Fibroblast of skin of left biceps (primary cell): ENCODE measurements at places on chromosomes 16 and 17.

DNA sequence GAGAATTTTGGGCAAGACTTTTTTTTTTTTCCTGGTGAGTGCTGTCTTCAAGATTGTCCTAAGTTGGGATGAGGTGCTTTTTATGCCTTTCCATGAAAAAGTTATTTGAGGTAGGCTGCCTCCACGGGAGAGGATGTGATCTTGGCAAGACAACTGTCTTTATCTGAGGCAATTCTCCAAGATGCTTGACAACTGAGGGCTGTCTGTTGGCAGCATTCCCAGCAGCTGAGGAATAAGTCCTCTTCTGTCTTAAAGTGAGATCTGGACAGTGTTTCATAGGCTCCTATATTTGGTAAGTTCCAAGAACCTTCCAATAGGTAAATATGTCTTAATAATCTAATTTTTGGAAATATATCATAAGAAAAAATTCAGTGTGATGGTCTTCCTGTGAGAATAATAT is 662.0 kb downstream of the CDH11 start:
- DNase-seq: peak; percentile 59

DNA sequence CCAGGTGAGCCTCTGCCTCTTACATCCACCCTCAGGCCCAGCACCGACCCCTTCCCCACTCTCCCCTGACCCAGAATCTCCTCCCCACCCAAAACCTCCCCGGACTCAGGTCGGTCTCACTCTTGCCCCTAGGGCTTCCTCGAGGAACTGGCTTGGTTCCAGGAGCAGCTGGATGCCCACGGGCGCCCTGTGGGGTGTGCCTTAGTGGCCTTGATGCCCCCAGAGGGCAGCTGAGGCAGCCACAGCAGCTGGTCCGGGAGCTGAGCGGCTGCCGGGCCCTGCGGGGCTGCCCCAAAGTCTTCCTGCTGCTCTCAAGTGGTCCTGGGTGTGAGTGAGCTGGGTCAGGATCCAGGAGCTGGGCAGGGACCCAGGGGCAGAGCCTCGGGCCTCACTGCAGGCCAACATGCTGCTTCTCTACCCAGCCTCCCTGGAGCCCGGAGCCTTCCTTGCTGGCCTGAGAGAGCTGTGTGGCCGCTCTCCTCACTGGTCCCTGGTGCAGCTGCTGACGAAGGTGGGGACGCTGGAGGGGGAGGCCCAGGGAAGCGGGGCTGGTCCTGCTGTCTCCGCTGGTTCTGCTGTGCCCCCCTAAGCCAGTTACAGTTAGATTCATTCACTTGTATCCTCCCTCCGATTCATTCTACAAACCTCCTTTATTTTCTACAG is 9.6 kb downstream of the ZNF213 start:
- DNase-seq: no peak

GRCh38 chr17:31688701-31689100 is 170.3 kb downstream of the COPRS start:
- no peak for DNase-seq

DNA sequence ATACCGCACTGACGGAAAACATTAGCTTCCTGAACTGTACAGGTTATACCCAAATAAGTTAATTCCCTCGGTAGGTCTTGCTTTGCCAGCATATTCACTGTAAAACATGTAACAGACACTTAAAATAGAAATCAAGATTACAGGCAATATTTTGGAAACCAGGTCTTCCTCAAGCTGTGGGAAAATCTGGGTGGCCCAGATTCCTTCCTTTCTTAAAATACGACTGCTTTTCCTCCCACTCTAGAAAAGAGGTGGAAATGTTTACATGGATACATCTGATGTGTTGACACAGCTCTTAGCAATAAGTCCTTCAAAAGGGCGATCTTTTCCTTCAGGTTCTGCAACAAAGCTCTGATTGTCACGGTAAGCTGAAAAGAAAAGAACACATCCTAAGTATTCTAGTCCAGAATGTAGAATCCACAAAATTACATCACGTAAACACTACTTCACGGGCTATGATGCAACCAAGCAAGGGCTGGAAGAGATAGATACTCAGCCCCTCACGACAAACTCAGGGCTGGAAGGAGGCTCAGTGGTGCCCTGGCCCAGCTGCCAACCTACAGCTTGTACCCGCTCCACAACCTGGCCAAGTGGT is 18.4 kb downstream of the STX8 start:
- DNase-seq: no peak

GRCh38 chr17:57724026-57724728 is 20.9 kb downstream of the CCDC182 start:
- DNase-seq: no peak

DNA sequence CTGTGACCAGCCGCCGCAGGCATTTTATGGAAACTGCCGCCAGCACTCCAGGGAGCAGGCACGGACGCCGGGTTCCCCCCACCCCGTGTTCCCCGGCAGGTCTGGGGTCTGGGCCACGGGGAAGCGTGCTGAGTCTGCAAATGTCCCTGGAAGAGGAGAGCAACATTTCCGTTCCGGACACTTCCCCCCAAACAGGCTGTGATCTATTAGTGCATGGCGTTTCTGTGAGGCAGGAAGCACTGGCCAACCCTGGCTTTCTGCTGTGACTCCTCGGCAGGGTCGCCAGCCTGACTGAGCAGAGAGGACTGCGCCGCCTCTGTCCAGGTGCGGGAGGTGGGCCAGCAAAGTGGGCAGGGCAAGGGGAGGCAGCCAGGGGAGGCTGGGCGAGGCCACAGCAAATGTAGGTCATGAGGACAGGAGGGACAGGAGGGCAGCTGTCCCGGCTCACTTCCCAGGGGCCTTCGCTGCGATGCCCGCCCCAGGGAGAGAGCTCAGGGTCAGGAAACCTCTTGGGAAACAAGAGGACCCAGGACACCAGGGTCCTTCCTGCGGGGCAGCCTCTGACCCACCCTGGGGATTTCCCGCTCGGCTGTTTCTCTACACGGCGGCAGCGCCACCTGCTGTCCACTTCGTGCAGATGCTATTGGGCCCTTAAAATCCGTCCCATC is 9.5 kb downstream of the FOXF1 start:
- DNase-seq: no peak

DNA sequence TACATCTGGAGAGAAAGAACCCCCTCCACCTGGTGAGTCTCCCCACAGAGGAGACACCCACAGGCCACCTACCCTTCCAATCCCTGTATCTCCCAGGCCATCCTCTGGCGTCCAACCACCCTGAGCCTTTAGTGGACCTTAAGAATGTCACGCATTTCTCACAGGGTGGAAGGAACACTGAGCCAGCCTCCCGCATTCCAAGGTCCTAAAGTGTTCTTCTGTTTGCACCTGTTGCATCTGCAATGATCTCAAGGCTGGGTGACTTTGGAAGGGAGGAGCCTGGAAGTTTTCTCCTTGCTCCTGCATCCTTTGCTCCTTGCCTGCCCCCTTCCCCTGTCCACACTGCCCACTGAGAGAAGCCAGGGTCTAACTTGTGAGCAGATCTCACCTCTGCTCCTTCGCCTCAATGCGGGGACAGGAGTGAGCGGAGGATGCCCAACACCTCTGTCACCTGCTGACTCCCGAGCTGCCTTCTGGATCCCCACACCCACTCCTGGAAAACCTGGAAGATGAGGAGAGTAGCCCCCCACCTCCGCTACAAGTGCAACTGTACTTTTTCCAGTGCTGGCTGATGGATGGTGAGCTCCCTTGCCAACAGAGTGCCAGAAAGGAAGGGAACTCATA is 3.7 kb downstream of the CHST5 start:
- no peak for DNase-seq

- no peak for DNase-seq
These were observed 2.9 kb downstream of the UBN1 start for GRCh38 chr16:4850211-4850610.

- no peak for DNase-seq
These were observed 8.9 kb upstream of the NAGPA start for GRCh38 chr16:5042574-5043171.

GRCh38 chr17:76481071-76481655 is 13.8 kb downstream of the AANAT start:
- no peak for DNase-seq

- no peak for DNase-seq
These were observed 585 bp downstream of the AP1G1 start for GRCh38 chr16:71807905-71808592.

DNA sequence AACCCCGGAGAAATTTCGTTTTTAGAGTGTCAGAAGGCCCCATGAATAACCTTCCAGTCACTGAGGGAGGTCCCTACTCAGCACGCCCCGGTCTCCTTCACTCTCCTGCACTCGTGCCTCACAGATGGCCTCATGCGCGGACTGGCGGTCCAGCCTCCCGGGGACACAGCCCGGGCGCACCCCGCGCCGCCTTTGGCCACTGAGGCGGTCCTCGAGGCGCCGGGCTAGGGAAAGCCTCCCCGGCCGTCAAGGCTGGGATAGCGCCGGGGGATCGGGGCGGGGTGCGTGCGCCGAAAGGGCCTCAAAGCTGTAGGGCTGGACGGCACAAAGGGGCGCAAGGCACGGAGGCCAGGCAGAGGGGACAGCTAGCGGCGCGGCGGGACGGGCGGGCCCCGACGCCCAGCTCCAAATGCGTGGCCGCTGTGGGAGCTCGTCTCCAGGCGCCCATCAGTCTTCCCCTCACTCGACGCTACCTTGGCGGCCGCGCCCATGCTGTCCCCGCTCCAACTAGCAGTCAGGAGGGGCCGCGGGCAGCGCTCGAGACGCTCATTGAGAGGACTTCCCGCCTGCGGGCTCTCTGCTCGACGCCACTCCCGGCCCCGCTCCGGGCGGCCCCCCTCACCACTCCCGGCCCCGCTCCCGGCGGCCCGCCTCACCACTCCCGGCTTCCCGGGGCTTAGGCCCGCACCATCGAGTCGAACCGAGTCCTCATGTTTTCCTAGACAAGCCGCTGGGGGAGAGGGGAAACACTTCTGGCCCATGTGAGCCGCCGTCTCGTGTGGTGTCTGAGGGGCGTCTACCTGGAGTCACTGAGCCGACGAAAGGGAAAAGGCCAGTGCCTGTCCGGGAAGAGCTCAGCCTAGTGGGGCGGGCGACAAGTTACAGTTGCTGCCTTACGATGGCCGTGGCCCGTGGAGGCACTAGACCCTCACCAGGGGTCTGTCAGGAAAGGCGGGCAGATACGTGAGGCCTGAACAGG is at the start of gene USP6:
Gene USP6, plus strand, starts transcription at position 360 of the 979 bp plus-strand sequence. CDS start 14,336 bp downstream, outside the sequence.
- DNase-seq: no peak

GRCh38 chr17:44501866-44502375 is 1.3 kb downstream of the GPATCH8 start:
- DNase-seq: no peak

DNA sequence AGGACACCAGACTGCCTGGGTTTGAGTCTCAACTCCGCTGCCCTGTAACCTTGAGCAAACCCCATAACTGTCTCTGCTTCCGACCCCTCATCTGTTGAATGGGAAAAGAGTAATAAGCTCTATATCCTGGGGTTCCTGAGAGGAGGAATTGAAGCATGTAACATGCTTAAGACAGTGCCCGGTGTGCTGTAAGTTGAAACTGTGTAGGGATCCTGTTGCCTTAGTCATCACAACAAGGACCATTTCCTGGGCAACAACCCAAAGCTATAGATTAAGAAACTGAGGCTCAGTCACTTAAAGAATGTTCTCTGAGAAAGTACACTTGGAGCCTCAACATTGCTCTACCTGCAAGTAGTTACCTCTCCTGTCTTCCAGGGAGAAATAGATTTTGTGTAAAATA is 23.0 kb downstream of the CDH13 start:
- no peak for DNase-seq

DNA sequence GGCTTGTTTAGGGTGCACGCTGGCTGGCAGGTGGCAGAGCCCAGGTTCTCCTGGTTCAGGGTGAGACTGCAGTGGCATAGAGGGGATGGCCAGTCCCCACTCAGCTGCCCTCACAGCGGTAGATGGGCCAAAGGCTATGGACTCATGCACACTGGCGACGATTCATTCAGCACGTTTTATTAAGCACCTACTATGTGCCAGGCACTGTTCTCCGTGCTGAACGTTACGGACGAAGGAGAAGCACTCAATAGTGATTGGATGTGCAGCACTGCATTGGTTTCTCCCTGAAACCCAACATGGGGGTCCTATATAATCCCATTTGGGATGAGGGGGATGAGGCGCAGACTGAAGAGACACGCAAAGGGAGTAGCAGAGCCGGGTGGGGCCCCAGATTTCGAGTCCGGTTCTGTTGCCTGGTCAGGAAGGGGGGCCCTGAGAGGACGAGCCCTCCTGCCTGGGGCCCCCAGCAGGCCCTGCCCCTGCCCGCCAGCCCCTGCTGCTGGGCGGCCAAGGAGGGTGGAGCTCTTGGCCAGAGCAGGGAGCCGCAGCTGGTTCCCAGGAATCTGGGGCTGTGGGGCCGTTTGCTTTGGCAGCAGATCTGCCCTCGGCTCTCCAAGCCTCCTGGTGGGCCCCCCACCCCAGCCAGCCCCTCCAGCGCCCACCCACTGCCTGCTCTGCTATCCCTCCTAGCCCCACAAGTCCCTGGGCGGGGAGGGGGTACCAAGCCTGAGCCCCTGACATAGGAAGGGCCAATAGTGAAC is 8.8 kb downstream of the GLIS2 start:
- no peak for DNase-seq

DNA sequence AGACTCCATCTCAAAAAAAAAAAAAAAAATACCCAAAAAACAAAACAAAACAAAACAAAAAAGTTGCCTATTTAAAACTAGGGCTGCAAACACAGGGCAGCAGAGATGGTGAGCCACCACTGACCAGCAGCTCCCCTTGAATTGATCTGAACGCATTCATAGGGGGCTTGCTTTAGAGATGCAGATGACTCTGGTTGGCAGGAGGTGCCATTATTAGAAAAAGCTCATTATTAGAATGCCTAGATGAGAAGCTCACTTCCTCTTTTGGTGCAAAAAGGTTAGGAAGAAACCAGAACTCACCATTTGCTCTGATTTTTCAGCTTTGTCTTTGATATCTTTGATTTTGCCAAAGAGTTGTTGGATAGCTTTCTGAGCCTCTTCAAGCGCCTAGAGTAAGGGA is 53.1 kb downstream of the VPS53 start:
- DNase-seq: no peak

DNA sequence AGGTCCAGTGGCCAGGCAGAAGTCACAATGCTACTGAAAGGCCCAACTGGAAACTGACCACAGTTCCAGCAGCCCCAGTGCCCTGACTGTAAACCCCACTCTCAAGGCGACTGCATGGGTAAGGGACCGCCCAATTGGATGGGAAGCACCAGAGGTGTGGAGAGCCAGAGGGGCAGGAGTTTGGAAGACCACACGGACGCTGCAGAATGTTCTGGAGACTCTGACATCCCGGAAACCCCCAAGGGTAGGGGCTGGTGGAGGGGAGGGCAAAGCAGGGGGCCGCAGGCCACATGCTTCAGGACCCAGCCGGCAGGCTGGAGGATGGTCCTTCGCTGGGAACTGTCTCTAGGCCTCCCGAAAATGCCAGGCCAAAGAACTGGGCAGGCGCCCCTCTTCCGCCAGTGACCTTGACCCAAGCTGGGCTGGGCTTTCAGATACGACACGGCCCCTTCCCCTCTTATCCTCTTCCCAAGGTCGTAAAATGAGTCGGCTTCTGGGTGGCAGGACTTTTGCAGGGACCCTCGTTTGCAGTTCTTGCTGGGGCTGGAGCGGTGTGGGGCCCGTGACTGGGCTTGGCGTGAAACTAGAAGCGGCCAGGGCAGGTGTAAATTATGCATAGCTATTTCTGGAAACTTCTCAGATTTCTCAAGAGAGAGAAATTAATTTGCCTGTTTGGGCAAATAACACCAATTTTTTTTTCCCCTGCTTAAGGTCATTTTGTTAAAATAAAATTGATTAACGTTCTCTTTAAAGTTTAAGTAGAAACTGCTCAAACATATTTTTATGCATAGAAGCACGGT is 110.2 kb downstream of the C16orf78 start:
- DNase-seq: no peak

- DNase-seq: no peak
These were observed 71.7 kb downstream of the ARHGAP17 start for GRCh38 chr16:24943471-24943870.

- no peak for DNase-seq
These were observed 134.7 kb downstream of the USP31 start for GRCh38 chr16:23014592-23014991.
